ENCODE measurements at places on chromosomes 4 and X. TPM values are rescaled to one million over a fixed set of nuclear protein-coding genes. Genes with fewer than 3 reads are reported as not detected.

The REELD1 gene
- polyA plus RNA-seq: not detected

The ODAM gene
- not detected for polyA plus RNA-seq

The SRPX gene
- polyA plus RNA-seq: 124 TPM

The ARR3 gene
- polyA plus RNA-seq: not detected

The S100G gene
- not detected for polyA plus RNA-seq

The DHX15 gene
- 81.9 TPM for polyA plus RNA-seq

The VSIG4 gene
- not detected for polyA plus RNA-seq

The MFAP3L gene
- polyA plus RNA-seq: 8.5 TPM

The RIBC1 gene
- 0.33 TPM for polyA plus RNA-seq

The GAGE12J gene
- polyA plus RNA-seq: not detected

The SPP1 gene
- 0.82 TPM for polyA plus RNA-seq

The PHOX2B gene
- polyA plus RNA-seq: 2.2 TPM

The ZNF157 gene
- polyA plus RNA-seq: 0.23 TPM

The FOXR2 gene
- 6.3 TPM for polyA plus RNA-seq

The SLC10A4 gene
- polyA plus RNA-seq: 2.6 TPM

The GABRA4 gene
- not detected for polyA plus RNA-seq

The YIPF7 gene
- not detected for polyA plus RNA-seq

DNA sequence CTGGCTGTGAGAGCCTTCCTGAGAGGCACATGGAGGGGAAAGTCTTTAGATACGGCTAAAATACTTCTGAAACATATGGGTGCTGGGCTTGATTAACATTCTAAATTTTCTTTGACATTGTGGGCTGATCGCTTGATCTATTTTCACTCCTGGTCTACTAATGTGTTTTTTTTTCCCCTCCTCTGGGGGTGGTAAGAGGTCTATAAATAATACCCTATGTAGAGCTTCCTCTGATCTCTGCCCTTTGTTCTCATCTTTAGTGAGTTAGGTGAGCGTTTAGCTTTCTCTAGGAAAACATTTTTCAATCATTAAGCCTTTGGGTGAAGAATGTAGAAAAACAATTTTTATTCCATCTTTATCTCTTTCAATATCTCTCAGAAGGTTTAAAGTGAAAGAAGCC is 9.8 kb downstream of the SLC4A4 start:
- no peak for DNase-seq

DNA sequence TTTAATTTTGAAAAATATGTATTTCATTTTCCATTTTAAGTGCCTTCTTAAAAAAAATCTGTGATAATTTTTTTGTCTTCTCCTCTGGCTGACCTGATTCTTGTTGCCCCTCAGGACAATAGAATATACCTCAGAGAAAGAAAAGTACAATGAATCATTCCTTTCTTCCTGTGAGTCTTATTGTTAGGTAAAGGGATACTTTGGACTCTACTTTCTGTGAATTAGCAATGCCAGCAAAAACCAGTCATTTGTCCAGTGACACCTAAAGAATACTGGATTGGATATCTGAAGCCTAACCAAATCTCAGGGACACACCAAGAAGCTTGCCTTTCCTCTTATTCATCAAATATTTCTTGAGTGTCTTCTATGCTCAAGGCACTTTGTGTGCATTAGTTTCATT is 102.1 kb downstream of the AREG start:
- DNase-seq: no peak

- no peak for DNase-seq
Observed at GRCh38 chr4:5206016-5206790, 154.9 kb downstream of the STK32B start.

- no peak for DNase-seq
Observed at GRCh38 chr4:152464030-152464823, 71.7 kb downstream of the FBXW7 start.

- DNase-seq: no peak
Observed at GRCh38 chrX:108437349-108438109, 693 bp downstream of the COL4A6 start.

DNA sequence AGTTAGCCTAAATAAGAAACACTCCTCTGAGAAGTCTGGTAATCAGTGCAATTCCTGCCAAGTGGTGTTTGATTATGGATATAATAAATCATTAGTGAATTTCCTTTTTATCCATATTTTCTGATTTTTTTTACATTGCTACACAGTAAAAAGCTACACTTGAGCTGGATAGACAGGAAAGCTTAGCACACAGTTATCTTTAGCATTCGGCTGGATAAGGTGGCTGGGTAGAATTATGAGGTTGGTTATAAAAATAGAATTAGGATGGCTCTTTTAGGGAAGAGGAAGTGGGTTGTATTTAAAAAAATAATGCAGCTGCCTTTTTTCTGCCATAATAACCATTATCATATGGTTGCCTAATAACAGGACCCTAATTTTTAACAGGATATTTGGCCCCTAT is 460.6 kb downstream of the NAF1 start:
- no peak for DNase-seq

DNA sequence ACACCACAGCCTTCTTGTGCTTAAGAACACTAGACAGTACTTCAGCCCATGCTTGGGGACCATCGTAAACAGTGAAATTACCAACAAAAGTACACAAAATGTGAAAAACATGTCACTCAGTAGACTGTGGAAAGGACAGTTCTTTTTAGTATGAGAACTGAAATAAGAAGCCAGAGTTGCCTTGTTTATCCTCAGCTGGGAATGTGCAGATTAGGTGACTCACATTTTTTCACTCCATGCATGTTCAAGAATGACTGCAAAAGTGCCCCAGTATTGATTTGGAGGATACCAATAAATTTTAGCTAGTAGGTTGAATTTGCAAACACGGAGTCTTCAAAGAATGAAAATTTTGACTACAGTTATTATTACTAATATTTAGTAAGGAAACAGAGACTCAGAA is 23.1 kb upstream of the BMP3 start:
- no peak for DNase-seq

GRCh38 chr4:150784305-150784704 is 202.4 kb downstream of the MAB21L2 start:
- no peak for DNase-seq

DNA sequence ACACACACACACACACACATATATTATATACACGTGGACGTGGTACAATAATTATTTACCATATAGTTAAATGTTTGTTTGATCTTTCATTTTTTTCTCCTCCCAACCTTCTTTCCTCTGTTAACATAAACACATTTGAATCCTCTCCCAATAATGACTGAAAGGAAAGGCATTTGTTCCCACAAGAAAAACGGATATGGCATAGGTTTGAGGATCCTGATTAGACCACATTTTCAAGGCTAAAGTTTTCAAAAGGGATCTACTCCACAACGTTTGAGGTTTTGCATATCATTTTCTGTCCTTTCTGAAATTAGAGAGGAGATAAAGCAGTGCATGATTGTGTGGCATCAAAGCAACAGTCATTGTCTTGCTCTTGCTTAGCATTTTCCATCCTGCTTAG is 1883.4 kb downstream of the STIM2 start:
- no peak for DNase-seq

GRCh38 chrX:37846558-37846933 is 825 bp downstream of the DYNLT3 start:
- no peak for DNase-seq

GRCh38 chrX:129553619-129554288 is 13.7 kb downstream of the OCRL start:
- DNase-seq: no peak

GRCh38 chrX:22093550-22093949 is 61.4 kb downstream of the PHEX start:
- no peak for DNase-seq

DNA sequence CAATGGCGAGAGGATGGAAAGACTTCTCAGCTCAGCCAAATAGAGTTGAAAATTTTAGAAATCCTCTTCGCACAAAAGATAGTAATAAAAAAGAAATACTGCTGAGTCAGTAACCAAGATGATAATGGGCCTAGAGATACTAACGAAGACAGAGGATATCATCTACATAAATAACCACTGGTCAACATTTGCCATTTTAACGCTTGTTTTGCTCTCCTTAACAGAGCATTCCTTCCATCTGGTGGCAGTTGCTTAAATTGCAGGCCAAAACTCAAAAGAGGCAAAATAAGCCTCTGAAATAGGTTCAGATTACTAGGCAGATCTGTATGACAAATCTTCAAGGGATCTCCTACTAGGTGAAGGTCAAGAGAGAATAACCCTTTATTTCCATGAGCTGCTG is 51.7 kb upstream of the MCF2 start:
- DNase-seq: no peak

- no peak for DNase-seq
Observed at GRCh38 chr4:15521442-15522039, 51.9 kb downstream of the CC2D2A start.

- DNase-seq: no peak
Observed at GRCh38 chr4:174429701-174430410, 92.4 kb downstream of the HPGD start.

DNA sequence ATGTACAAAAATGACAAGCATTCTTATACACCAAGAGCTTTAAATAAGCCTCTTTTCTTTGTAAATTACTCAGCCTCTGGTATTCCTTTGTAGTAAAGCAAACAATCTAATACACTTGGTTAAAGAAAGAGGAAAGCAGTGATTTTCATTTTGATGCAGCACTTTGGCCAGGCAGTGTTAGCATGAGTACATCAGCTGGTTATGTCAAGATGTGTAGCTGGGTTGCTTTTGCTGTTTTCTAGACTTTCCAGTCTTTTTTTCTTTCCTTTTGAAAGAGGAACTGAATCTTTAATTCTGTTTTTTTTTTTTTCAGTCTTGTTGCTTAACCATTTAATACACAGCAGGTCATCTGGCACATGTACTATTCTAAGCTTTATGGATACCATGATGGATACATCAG is 167.1 kb upstream of the AADAT start:
- no peak for DNase-seq

- peak; percentile 66 for DNase-seq
Observed at GRCh38 chr4:75547647-75548387, 8.0 kb upstream of the ODAPH start.

DNA sequence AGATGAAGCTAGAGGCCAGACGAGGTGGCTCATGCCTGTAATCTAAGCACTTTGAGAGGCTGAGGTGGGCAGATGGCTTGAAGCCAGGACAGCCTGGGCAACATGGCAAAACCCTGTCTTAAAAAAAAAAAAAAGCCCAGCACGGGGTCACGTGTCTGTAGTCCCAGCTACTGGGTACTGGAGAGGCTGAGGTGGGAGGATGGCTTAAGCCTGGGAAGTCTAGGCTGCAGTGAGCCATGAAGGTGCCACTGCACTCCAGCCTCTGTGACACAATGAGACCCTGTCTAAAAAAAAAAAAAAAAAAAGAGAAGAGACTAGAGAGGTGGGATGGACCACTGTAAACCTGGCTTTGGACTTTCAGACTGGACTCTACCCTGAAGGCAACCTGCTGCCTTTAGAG is 10.7 kb upstream of the LRBA start:
- no peak for DNase-seq

GRCh38 chr4:43496602-43497001 is 604.1 kb downstream of the GRXCR1 start:
- DNase-seq: no peak

DNA sequence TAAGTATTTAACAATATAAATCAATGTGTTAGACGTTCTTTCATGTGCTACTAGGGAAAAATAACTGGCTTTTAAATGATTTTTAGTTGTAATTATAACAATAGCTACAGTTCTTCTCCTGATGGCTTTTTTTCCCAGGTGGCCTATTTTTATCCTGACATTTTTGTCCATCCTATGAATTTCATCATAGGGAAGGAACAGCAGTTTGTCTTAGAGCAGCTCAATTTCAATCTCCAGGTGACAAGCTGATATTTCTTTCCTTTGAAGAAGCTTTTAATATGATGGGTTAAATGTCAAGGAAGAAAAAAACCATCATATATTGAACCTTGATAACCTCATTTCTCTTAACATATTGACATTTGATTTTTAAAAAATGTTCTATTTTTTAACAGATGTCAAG is 163.0 kb upstream of the AGA start:
- DNase-seq: no peak

DNA sequence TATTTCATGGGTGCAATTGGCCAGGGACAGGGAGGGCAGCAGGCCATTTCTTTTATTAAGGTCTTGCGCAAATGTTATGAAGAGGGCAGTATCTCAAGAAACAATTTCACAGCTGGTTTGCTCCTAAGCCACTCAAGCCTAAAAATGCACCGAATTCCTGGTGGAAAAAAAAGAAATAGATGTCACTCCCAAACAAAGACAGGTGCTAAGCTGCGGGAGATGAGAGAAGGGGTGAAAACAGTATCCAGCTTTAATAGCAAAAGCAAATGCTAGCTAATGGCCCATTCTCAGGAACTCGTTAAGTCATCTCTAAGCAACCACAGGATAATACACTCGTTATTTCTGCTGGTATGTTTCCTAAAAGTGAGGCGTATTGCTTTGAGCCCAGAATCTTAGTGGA is 116.4 kb downstream of the ARX start:
- DNase-seq: no peak

GRCh38 chrX:122245943-122246342 is 938.1 kb upstream of the GRIA3 start:
- no peak for DNase-seq
